EL (cell line): ENCODE measurements at places on chromosomes 11 and 22.

- no peak for DNase-seq
Measured at GRCh38 chr11:61975638-61976419, 8.4 kb upstream of the FTH1 start.

DNA sequence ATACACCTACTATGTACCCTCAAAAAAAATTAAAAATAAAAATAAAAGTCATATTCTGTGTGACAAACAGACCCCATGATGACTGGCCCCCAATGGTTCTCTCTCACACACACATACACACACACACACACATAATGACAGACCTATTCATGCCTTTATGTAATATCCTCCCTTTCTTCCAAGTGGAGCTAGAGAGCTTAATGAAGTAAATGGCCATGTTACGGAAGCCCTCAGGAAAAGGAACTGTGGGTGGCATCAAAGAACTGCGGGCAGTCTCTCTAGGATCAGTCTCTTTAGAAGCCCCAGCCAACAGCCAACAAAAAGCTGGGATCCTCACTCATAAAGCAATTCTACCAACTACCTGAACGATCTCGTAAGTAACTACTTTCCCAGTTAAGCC, 125.5 kb downstream of the SIK3 start:
- no peak for DNase-seq

DNA sequence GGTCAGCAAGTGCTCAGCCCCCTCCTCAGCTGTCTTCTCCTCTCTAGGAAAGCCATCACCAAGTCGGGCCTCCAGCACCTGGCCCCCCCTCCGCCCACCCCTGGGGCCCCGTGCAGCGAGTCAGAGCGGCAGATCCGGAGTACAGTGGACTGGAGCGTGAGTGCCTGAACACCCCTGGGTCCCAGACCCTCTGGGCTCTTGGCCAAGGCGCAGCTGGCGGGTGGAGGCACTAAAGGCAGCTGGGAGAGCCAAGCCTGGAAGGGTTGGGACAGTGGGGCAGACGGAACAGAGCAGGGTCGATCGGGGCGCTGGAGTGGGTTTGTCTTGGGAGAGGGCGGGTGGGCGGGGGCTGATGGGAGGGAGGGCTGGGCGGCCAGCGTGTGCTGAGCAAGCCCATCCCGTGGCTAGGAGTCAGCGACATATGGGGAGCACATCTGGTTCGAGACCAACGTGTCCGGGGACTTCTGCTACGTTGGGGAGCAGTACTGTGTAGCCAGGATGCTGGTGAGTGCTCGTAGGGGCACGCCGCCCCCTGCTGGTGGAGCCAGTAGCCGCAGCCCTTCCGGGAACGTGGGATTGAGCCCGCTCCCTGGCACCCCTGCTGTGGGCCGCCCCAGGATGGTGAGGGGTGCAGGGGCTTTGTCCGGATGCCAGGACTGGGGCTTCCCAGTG, 14.1 kb upstream of the MDK start:
- peak; percentile 49 for DNase-seq

- DNase-seq, result no peak
Measured at GRCh38 chr22:44385296-44385610, 72.5 kb upstream of the SHISAL1 start.

- DNase-seq, result no peak
Measured at GRCh38 chr11:48005136-48005535, 24.8 kb downstream of the PTPRJ start.

- no peak for DNase-seq
Measured at GRCh38 chr11:100887659-100888058, 200.6 kb downstream of the ARHGAP42 start.

DNA sequence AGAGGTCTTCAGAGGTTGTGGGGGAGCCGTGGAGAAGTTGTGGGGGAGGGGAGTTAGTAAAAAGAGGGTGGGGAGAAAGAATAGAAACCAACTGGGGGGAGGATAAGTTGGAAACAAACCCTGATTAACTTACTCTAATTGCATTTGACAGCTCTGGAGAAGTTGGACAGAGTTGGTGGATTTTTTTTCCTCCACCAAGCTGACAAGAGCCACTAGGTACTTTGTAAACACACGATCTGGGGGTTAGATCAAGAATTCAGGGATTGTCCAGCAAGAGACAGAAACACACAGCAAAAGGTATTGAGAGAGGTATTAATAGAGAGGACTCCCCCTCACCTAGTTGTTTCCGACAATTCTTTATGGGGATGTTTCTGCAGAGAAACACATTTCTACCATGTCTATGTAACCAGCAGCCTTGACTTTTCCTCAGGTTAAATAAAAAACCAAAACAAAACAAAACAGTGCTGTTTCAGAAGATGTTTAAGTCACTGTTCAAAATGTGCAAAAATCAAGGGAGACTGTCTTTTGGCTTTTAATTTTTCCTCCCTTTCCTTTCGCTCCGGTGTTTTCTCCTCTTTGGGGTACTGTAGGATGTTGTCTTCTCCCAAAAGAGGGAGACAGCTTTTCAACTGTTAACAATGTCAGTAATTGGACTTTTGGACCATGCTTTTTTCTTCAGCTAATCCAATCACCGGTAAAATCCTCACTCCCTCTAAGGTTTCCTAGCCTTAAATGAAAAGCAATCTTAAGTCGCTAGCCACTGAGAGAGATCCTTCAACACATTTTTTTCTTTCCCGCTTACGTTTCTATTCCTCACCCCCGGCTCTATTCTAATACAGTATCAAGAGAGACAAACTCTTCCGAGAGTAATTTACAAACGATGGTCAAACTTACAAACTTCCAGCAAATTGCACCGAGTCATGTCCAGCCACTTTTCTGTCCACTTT, 708 bp downstream of the MAML2 start:
- peak; percentile 35 for DNase-seq

- DNase-seq, result no peak
Measured at GRCh38 chr22:36364255-36365019, 23.3 kb downstream of the MYH9 start.

- DNase-seq, result no peak
Measured at GRCh38 chr11:14029440-14029839, 66.9 kb downstream of the SPON1 start.

GRCh38 chr11:35602979-35603378, 15.3 kb upstream of the FJX1 start:
- no peak for DNase-seq

DNA sequence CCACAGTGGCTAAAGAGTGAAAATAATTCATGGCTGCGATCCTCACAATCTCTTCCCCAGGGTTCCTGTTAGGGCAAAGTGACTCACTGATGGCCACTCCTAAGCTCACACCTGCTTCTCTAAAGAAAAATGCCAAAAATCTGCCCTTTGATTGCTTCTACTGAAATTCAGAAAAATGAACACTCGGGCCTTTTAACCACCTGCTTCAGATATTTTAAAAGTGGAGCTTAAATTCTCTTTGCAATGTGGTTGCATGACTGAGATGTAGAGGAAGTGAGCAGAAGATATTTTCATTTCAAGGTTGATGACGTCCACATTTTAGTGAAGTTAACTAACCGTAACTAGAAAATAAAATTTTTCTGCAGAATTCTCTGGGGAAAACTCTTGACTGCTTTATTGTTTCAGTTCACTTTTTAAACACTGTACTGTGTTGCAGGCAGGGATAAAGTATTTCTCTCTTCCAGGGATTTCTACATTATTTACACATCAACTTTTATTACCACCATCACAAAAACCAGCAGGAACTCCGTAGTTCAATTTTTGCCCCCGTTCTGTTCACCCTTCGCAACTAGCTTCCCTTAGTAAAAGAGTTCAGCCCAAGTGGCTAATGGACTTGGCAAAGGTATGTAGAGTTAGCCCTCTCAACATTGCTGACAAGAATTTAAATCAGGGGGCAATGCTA, 8.5 kb downstream of the RAB30 start:
- DNase-seq, result peak; percentile 44

DNA sequence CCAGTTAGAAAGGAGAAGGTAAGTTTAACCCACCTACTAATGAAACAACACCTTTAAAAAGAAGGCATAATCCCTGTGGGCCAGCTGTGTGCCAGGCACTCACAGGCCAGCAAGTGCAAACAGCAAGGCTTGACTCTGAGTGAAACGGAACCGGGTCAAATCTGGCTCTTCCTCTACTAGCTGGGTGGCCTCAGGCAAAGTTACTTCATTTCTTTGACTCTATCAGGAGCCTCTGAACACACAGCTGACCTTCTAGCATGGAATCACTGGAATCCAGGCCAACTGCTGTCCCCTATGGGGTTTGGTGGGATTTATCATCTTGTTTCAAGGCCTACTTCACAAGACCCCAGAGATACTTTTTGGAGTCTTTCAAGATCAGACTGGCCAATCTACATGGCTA, 3.3 kb downstream of the RAB38 start:
- DNase-seq, result peak; percentile 40

- DNase-seq, result no peak
Measured at GRCh38 chr22:48944751-48945620, 882.7 kb downstream of the BRD1 start.

DNA sequence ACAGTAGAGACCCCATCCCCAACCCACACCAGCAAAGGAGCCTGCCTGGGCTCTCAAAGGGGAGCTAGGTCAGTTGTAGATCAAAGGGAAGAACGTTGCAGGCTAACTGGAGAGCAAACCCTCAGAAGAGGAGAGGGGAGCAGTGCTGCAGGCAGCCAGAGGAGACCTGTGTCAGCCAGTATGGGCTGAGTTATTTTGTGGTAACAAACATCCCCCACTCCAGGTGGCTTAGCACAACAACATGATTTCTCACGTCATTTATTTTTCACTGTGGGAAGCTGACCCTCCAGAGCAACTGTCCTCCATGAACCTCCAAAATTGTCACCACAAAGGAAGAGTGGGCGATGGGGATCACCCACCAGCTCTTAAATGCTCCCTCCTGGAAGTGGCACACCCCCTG, 19.8 kb upstream of the SHANK2 start:
- DNase-seq, result no peak

DNA sequence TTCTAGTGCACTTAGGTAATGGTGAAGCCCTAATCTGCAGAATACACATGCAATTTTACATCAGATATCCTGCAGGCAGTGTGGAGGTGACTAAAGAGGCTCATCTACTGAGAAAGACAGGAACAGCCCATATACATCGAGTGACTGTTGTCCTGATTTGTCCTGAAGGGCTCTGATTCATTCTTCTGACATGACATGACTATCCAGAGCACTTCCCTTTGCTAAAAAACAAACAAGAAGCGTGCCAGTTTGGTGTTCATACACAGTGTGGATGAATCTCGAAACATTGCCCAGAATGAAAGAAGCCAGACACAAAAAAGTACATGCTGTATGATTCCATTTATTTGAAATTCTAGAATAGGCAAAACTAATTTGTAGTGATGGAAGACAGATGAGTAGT, 48.0 kb upstream of the AMPD3 start:
- DNase-seq, result peak; percentile 86

GRCh38 chr11:79047321-79047720, 393.5 kb downstream of the TENM4 start:
- DNase-seq, result no peak

- DNase-seq, result no peak
Measured at GRCh38 chr11:19422276-19422675, 181.5 kb upstream of the E2F8 start.

- no peak for DNase-seq
Measured at GRCh38 chr22:23520863-23521440, 59.1 kb downstream of the IGLL1 start.

DNA sequence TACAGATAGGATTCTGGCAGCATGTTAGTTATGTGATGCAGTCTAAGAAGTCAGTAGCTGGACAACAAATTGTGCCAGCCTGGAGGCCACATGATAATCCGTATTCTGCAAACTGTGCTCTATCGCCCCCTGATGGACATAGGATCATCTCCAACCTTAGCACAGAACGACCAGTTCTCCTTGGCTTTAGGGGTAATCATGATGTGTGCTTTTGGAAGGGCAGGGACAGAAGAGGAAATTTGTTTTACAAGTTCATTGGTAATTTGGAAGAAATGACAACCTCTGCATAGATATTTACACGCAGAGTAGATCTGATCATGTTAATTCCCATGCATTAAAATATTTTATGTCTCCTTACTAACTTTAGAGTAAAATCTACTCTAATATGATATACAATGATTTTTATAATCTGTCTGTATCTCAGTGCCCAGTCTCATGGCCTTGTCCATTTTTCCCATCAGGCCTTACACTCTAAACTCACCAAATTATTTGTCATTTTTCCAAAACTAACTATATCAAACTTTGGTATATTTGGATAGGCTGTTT, 12.1 kb downstream of the OR10D3 start:
- peak; percentile 55 for DNase-seq

DNA sequence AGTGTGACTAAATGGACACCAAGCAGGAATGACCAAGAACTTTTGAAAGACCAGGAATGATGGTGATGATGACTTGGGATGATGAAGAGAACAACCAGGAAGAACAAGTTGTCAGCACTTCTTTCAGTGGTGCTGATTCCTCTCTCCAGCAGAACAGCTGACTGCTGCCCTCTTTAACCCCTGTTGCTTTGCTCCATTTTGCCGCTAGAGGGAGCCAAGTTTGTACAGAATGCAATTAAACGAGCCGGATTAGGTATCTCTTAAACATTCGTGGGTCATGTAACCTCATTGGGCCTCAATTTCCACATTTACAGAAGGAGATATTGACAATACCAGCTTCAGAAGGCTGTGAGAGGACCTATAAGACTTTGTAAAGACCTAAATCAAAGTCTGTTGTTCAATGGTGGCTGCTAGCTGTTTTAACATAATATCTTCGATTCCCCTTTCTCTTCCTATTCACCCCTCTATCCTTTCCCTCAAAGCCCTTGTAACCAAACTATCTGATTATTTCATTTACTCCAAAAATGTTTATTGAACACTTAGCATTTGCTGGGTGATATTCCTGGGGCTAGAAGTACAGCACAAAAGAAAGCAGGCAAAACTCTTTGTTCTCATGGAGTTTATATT, 1.9 kb downstream of the OR4S1 start:
- peak; percentile 52 for DNase-seq

- no peak for DNase-seq
Measured at GRCh38 chr11:559712-560304, 730 bp downstream of the LMNTD2 start.

DNA sequence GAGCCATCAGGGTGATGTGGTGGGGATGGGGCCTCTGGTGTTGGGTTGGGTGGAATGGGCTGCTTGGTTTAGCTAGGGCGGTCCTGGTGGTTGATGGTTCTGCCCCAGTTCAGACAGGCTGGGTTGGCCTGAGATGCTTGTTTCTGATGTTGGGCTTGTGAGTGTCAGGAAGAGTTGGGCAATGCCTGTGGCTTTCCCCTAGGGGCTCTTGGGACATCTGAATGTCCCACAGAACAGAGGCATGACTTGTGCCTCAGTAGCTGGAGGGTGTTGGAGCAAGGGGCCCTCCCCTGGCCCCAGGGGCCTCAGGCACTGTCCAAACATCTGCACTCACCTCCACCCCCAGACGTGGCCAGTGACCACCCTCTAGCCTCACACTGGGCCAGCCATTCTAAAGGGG, 14.0 kb upstream of the CTSD start:
- DNase-seq, result no peak

DNA sequence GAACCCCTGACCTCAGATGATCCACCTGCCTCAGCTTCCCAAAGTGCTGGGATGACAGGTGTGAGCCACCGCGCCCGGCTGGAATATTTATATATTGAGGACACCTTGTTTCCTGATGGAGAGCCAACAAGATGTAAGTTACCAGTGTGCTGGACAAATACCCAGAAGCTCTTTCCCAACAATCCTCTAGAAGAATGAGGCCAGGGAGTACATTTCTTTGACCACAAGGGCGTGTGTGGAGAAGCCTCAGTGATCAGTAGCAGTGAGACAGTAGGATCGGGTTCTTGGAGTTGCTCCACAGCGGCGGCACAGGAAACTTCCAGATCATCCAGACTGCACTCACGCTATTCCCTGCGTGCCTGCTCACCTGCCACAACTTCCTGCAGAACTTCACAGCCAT, 10.3 kb upstream of the POLA2 start:
- DNase-seq, result no peak

GRCh38 chr22:23750367-23750713, 572 bp downstream of the ZNF70 start:
- DNase-seq, result no peak

GRCh38 chr11:7645206-7645605, 28.1 kb downstream of the CYB5R2 start:
- DNase-seq, result no peak
